Right ventricle myocardium inferior (tissue), 1 donor: ENCODE measurements at places on chromosomes 2 and 18.

DNA sequence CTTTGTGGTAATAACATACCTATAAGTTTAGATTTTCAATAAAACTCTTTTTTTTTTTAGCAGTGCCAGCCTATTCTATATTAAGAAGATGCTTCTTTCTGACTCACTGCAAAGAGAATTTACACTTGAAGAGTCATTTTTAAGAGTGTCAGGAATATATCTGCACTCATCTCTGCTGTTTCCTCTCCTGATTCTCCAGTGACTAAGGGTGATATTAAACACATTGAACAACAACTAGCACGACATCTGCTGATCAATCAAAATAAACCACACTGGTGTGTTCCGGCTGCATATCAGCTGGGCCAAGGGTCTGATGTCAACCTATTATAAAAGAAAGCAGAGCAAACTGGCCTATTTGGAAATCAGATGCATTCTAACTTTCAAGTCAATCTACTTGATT is 15.0 kb downstream of the RAB27B start:
- no peak for DNase-seq

DNA sequence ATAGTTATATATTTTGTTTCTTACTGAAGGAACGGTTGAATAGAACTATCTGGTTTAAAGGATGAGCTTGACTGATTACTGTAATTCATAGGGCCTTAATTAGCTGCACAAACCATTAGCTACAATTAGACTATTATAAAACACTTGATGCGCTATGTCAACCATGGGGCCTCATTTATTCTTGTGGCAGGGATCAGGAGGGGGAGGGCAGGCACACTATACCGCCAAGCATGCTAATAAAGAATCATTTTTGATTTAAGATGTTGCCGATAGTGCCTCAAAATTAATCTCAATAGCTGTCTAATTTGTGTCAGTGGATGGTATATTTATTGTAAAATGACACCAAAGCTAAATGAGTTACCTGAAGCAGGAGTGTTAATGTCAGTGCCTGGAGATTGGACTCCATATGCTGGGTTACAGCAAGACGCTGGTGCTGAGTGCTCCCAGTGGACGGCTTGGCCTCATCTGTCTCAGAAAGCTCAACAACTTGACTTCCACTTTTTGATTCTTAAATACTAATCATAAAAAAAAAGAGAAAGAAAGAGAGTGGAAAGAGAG is 1007.0 kb upstream of the CELF4 start:
- DNase-seq: no peak

DNA sequence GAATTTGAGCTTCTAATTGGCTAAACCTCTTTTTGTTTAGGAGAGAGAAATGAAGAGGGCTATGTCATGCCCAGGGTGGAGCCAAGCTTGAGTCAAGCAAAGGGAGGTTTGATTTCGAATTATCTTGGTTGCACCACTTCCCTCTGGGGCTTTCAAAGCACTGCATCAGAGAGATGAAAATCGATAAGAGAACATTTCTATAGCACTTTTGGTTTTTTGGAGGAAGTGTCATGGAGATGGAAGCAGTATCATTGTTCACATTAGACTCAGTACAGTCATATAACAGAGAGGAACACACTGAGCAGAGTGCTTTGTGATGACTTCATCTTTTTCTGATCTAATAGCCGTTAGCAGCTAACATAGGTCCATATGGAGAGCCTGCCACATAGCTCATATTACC is 120.3 kb upstream of the UXS1 start:
- no peak for DNase-seq

DNA sequence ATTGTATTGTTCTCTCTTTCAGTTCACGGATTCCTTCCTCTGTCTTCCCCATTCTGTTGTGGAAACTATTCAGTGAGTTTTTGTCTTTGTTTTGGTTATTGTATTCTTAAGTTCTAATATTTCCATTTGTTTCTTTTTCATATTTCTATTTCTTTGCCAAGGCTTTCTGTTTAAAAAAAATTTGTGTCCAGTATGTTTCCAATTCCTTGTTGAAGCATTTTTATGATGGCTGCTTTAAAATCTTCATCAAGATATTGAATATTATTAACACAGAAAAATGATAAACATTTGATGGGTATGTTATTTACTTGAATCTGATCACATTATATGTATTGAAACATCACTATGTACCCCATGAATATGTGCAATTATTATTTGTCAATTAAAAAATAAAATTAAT is 42.4 kb downstream of the ASB1 start:
- DNase-seq: no peak

DNA sequence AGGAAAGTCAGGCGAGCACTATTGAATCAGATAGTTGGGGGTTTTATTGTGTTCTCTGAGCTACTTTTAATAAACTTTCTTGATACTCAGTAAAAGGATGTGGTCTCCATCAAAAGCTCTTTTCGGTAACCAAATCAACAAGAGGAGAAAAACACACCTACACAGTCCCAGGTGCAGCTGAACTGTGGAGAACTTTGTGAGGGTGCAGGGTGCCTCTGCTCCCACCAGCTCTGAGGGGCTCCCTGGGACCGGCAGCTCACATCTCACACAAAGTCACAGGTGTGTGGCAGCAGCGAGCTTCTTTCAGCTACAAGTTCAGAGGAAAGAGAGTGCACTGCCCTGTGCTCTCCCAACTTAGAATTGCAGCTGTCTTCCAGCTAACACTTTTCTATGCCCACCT is 650.4 kb downstream of the RNF144A start:
- no peak for DNase-seq

DNA sequence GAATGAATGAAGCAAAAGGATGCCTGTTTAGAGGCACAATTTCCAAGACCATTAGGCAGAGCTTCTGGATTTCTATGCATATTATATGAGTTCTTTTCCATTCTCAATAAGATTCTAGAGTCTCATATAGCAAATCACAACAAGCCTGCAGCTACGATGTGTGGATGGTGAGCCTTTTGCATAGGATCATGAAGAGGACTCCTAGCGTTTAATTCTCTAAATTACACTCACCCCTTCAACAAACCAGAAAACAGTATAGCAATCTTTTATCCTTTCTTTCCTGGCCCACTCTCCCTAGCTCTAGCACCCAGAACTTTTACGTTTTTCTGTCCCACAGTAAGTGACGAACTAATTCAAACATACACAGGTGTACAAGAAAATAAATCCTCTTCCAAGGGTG is 293.1 kb upstream of the KLHL29 start:
- DNase-seq: no peak

DNA sequence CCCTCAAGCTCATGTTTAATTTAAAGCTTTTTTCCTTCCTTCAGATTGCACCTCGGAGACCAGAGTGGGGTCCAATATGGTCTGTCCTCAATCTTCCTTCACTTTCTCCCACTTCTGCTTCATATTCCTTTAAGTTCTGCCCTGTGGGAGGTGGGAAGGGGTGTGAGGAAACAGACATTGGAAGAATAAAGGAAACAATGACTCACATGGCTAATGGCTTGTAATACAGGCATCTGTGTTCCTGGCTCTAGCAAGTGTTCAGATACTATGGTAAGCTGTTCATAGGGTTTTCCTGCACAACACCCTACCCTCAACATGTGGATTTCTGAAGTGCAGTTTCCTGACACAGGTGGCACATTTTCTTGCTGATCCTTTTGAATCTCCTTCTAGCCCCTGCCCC is 209.5 kb downstream of the PIK3C3 start:
- no peak for DNase-seq

GRCh38 chr2:182649316-182649715 is 66.7 kb upstream of the DNAJC10 start:
- no peak for DNase-seq

GRCh38 chr18:76466410-76466991 is 28.5 kb downstream of the ZNF516 start:
- DNase-seq: no peak

- peak; percentile 82 for DNase-seq
Measured at GRCh38 chr2:231674587-231675338, 33.6 kb upstream of the PTMA start.

- no peak for DNase-seq
Measured at GRCh38 chr2:120684289-120685065, 51.2 kb upstream of the GLI2 start.

GRCh38 chr2:46032161-46032813 is 264.9 kb upstream of the EPAS1 start:
- no peak for DNase-seq

- DNase-seq: no peak
Measured at GRCh38 chr2:147100406-147101035, 744.3 kb upstream of the ACVR2A start.

GRCh38 chr2:143792602-143793001 is 663.4 kb downstream of the ARHGAP15 start:
- DNase-seq: no peak

GRCh38 chr2:71528131-71528591 is 74.8 kb downstream of the DYSF start:
- DNase-seq: no peak

GRCh38 chr18:46809145-46809544 is 52.3 kb upstream of the ST8SIA5 start:
- DNase-seq: no peak

GRCh38 chr2:129239141-129239540 is 740.3 kb upstream of the RAB6C start:
- DNase-seq: no peak

- no peak for DNase-seq
Measured at GRCh38 chr18:74082742-74083556, 64.7 kb downstream of the FBXO15 start.

DNA sequence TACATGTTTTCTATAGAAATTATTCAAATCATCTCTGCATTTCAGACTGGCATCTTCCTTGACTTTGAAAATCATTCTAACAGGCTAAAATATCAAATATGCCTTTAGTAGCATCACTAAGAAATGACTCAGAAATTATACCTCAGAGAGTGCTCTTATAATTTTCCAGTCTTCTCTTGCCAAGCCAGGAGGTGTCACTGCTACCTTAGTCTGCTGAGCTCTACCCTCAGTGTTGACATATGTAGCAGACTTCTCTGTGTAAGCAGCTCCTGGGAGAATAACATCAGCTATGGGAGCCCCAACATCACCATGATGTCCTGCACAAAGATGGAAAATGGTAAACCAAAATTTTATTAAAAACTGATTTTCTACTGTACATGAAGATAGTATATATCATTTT is 31.6 kb downstream of the NDUFS1 start:
- no peak for DNase-seq

GRCh38 chr18:54767098-54767497 is 61.2 kb upstream of the RAB27B start:
- DNase-seq: no peak

DNA sequence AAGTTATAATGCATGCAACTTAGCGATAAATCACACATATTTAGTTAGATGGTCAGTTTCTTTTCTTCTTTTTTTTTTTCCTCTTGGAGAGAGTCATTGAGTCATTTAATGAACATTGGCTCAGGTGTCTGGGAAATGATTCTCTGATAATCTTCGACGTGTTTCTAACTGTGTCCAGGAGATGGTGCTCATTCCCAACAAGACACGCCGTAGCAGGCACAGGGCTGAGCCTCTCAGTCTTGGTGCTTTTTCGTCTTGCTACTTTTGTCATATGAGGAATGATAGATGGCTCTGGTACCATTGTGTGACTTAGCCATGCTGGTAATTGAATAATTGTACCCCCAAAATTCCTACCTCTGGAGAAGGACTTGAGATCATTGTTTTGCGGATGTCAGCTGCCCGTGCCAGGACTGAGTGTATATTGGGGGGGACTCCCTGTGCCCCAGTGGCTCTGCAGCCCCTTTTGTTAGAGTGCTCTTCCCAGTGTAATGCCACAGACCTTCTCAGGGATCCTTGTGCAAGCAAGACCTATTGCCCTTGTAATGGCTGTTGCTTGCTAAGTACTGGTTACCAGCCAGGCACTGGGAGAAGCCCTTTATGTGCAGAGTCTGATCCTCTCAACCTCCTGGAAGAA is 107.6 kb upstream of the CYRIA start:
- no peak for DNase-seq

GRCh38 chr18:65227970-65228369 is 522.8 kb upstream of the CDH7 start:
- DNase-seq: no peak

- no peak for DNase-seq
Measured at GRCh38 chr2:27080603-27080936, 2.2 kb downstream of the EMILIN1 start.

DNA sequence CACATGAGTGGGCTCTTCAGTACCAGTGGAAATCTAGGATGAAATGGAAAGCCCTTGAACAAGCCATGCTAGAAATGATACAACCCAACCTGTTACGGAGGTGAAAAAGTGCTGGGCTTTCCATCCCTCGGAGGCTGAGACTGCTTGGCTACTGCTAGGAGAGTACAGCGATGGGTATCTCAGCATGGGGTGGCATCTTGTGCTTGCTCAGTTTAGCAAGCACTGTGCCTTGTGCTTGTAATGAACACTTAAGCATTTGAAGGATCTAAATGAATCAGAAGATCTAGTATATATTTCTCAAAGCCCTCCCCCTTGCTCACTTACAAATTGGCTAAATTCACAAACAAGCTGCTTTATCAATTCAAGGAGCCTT is 44.3 kb upstream of the EHBP1 start:
- no peak for DNase-seq

DNA sequence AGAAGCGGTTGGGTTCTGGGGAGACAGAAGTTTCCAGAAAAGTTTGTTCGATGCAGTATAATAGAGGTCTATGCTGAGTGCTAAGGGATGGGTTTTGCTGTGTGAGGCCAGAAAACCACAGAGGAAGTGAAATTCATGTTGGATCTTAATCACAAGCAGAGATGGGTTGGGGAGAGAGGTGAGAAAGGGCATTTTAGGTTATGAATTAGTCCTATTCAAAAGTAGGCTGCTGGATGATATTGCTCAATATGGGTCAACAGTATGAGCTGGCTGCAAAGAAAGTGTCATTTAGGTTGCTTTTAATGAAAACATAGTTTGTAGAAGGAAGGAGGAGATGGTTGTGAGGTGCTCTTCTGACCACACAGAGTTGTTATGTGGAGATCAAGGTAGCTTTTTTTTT is 118.8 kb upstream of the LHCGR start:
- DNase-seq: no peak

DNA sequence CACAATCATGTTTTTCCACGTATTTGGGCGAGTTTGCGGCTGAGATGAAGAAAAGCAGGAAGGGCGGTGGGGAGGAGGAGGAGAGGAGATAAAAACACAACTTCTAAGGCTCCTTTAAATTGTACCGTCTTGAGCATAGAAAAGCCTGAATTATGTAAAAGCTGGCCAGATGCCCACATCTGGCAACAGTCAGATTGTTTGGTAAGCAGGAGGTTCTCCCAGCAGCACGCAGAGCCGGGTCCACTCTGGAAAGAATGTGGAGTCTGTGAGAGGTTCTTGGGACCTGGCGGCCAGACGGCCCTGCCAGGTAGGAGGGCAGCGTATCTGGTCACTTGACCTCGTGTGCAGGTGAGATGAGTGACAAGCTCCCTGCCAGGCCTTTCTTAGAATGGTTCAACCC is 215.3 kb upstream of the APCDD1 start:
- DNase-seq: peak; percentile 67

GRCh38 chr18:63405986-63406385 is 16.3 kb downstream of the VPS4B start:
- DNase-seq: no peak

- no peak for DNase-seq
Measured at GRCh38 chr2:46009772-46010171, 287.4 kb upstream of the EPAS1 start.

GRCh38 chr2:149857344-149857743 is 269.8 kb upstream of the MMADHC start:
- DNase-seq: no peak

GRCh38 chr2:38731684-38732221 is 19.4 kb downstream of the SRSF7 start:
- DNase-seq: no peak
